Breast epithelium (tissue), 4 donors: ENCODE measurements at places on chromosomes 1 and 21. TPM values are rescaled to one million over a fixed set of nuclear protein-coding genes. Genes with fewer than 3 reads are reported as not detected.

Gene ZFP69
- 2.2 TPM for total RNA-seq

DNA sequence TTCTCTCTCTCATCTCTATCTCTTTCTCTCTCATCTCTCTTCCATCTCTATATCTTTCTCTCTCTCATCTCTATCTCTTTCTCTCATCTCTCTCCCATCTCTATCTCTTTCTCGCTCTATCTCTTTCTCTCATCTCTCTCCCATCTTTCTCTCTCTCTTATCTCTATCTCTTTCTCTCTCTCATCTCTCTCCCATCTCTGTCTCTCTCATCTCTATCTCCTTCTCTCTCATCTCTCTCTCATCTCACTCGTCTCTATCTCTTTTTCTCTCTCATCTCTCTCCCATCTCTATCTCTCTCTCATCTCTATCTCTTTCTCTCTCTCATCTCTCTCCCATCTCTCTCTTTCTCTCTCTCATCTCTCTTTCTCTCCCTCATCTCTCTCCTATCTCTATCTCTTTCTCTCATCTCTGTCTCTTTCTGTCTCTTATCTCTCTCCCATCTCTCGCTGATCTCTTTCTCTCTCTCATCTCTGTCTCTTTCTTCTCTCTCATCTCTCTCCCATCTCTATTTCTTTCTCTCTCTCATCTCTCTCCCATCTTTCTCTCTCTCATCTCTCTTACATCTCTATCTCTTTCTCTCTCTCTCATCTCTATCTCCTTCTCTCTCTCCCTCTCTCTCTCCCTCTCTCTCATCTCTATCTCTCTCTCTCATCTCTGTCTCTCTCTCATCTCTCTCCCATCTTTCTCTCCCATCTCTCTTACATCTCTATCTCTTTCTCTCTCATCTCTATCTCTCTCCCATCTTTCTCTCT, 388.7 kb downstream of the NPHP4 start:
- DNase-seq = no peak

DNA sequence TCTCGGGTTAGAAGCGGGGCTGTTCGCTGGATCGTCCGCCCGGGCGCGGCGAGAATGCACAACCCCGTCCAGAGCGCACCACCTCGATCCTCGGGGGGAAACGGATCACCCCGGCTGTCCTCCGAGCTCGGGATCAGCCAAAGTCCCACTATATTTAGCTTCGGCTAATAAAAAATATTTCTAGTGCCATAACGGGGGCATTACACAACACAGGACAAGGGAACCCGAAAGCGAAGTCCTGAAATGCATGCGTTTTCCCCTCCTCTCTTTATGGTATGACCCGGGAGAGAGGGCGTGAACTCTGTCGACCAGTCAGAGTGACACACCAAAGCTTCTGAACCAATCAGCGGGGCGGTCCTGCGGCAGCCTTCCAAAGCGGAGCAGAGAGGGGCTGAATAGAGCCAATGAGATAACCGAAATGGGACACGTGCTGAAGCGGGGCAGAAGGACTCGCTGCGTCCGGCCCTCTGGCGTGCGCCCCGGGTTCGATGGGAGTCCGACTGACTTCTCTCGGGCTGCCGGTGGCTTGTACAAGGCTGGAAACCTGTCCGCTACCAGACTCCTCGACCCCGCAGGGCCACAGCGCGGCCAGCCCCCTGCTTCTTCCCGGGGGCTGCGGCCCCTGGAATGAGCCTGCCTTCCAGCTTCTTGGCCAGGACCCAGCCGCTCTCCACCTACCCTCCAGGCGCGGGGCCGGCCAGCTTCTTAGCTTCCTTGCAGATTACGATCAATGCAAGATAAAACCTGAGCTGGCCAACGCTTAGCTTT, at the start of gene ALDH4A1:
Gene ALDH4A1 (minus strand): TSS at position 33 of the 768 bp plus-strand sequence. CDS start 32 bp downstream, at position 1.
- peak; percentile 99 for DNase-seq

DNA sequence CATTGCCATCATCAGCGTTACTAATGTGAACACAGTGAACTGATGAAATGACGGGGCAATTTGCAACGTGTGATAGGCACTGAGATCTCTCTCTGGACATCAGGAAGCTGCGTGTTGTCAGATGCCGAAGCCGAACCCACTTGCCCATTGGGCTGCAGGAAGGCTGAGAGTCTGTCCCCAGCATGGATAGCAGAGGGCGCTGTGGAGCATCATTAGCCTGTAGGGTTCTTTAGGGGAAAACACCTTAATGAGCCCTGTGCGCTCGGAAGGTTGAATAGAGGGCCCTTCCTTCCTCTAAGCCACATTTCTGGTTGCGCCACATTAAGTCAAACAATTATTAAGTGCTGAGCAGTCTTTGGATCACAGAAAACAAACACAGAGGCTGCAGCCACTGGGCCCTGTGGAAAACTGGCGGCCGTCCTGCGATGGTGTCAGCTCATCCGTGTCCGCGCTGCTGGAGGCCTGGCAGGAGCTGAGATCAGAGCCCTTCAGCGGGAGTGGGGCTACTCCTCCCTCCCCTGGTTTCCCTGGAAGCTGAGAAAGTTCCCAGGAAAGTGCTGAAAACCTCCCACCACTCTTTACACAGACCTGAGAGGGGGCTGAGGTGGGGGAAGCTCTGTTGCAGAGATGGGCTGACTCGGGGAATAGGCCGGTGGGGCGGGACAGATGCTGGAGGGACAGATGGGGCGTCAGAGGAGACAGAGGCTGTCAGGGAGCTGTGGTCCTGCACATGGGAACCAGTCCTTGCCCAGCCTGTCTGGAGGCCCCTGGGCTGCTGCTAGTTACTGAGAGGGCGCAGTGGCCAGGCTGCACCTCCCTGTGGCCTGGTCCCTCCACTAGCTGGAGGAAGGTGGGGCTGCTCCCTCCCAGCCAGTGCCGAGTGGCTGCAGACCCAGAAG, 12.7 kb downstream of the TFF2 start:
- DNase-seq = peak; percentile 82

GRCh38 chr1:157955221-157955620, 38.2 kb upstream of the KIRREL1 start:
- DNase-seq = no peak

Gene PLA2G2A
- 91.9 TPM for total RNA-seq

DNA sequence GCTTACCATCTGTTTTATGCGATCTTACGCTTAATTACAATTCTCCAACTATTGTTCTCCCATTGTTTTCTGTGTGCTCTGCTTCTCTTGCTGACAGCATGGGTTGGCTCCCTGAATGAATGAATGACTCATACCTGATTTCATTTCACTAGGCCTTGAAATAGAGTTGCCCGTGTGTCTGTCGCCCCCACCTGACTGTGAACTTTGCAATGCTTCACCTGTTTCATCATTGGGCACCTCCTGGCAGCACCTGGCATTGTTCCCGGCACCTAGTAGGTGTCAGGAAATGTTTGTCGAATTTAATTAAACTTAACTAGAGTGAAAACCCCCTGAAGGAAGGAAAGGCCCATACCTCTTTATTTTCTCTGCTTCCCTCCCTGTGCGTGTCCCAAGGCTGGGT, 120.5 kb upstream of the KLHDC7A start:
- no peak for DNase-seq

DNA sequence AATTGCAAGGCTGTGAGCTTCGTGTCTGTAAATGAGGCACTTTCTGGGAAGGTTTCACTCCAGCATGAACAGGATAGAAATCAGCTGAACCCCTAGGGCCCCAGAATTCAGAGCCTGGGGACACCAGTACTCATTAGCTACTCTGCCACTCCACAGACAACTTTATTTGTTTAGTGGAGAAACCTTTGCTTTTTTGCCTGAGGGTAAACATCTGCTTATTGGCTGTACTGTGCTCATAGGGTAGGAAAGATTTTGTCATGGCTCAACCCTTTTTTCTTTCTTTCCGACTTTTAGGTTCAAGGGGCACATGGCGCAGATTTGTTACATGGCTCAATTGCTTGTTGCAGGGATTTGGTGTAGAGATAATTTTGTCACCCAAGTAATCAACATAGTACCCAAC, 138.4 kb upstream of the BACE2 start:
- no peak for DNase-seq

- no peak for DNase-seq
Measured at GRCh38 chr21:28737674-28738419, 254.8 kb downstream of the LTN1 start.

DNA sequence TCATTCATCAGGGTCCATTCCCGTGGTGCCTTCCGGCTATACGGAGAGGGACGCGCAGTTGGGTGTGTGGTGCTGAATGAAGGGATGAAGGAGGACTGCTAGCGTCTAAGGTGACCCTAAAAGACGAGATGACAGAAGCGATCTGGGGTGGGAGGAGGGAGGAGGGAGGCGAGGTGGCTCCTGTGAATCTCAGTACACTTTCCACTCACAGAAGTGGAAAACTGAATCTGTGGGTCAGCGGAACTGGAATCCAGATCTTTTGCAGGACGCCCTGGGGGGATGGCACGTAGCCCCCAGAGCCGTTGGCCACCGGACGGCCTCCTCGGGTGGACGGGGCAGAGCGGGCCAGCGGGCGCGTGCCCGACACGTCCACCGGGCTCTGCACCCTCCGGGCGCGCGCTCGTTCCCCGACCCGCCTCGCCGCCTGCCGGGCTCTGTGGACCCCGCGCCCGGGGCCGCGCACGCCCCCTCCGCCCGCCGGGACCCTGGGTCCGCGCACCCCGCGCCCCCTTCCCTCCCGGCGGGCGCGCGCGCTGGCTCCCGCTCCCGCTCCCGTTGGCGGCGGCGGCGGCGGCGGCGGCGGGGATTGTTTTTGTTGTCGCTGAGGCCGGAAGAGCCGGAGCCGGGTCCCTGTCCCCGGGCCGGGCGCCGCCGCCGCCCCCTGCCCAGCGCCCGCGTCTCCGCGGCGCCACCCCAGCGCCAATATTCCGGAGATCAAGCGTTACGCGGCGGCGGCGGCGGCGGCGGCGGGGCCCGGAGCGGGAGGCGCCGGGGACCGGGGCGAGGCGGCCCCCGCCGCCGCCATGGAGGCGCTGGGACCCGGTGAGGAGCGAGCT, at the start of gene AGO4:
Gene AGO4 (plus strand): TSS at position 403 of the 836 bp plus-strand sequence. CDS start 401 bp downstream, at position 804.
- DNase-seq = peak; percentile 55

- no peak for DNase-seq
Measured at GRCh38 chr21:45799765-45800338, 156.3 kb downstream of the PCBP3 start.

GRCh38 chr1:177133977-177134538, 30.5 kb downstream of the ASTN1 start:
- no peak for DNase-seq

Gene TAF12
- 18.7 TPM for total RNA-seq

Gene S100A2
- 0.33 TPM for total RNA-seq

DNA sequence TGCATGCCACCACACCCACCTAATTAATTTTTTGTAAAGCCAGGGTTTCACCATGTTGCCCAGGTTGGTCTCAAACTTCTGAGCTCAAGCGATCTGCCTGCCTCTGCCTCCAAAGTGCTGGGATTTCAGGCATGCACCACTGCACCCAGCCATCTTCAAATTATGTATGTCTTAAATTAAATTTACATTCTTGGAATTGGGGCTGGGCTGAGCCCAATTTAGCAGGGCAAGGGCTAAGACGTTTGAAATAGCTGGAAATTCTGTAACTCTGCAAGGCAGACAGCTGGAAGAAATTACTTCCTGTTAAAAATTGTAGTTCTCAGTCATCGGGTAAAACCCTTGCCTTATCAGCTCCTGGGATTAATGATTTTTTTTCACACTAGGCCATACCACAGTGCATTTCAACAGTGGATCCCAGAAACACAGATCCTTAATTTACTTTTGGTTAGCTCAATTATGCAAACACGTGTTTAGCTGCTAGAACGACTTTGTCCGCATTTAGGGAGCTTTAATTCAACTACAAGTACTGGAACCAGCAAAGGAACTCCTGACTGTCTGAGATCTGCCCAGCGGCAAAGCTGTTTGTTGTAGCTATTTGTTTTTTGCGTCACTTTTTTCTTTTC, 83.3 kb downstream of the OLFML3 start:
- no peak for DNase-seq

- no peak for DNase-seq
Measured at GRCh38 chr21:32003411-32003810, 130.6 kb downstream of the HUNK start.

Gene GSTM4
- 31.5 TPM for total RNA-seq

Gene SLC5A9
- total RNA-seq = not detected

Gene RIPK4
- 15.7 TPM for total RNA-seq

DNA sequence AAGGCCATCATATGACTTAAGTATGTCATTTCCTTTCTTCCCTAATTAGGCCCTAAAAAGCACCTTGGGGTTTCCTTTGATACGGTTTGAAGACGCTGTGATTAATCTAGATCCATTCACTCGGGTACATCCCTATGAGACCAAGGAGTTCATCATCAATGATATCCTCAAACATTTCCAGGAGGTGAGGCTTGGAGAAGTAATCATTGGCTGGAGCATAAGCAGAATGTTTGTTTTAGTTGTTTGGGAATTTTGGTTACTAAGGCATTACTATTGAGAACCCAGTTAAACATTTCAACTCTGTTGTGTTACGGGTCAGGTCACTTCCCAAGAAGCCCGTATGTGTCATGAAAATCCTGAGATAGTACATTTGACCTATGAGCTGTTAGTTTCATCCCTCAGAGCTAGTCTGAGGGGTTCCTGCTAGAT, 185.2 kb downstream of the VPS13D start:
- no peak for DNase-seq

DNA sequence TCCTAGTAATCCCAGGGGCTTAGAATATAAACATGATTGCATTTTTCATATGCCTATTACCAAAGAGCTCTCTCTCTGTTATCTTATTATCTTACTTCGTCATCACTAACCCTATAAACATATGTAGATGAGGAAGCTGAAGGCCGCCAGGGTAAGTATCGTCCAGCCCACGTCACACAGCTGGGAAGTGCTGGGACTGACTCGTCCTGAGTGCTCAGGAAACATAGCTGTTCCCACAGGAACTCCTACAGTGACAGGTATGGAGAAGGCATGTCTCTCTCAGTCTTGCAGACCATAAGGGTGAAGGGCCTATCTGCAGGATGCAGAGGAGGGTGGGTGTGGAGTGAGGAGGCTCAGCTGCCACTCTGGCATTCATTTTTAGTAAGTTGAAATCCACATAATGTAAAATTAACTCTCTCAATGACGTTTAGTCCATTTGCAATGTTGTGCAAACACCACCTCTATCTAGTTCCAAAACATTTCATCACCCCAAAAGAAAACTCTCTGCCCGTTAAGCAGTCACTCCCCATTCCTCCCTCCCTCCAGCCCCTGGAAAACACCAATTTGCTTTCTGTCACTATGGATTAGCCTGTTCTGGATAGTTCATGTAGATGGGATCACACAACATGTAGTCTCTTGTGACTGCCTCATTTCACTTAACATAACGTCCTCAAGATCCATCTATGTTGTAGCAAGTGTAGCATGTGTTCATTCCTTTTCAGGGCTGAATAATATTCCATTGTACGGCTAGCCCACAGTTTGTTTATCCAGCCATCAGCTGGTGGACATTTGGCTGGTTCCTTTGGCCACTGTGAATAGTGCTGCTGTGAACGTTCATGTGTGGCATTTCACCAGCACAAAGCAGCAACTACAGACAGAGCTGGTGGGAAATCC, 68.3 kb downstream of the TCP10L start:
- no peak for DNase-seq
